ENCODE measurements at places on chromosomes 4 and X.

DNA sequence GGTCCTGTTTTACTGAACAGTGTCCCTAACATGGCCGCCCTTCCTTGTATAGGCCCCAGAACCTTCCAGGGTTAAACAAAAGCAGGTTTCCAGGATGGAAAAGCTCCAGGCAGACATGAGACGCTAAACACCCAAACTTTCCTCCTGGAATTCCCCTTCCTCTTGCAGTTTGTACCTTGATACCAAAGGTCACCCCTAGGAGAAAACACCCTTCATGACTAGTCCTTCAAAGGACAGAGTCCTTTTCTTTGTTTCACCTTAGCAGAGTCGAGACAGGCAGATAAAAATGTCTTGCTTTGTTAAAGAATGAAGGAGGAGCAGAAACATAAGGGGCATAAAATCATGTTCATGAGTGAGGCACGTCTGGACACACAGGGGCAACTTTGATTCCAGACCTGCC, 247.5 kb downstream of the BCOR start:
- DNase-seq, result no peak

- DNase-seq, result no peak
These were observed 201.5 kb upstream of the FAM241A start for GRCh38 chr4:111943796-111944203.

GRCh38 chr4:20028645-20029044, 223.1 kb upstream of the SLIT2 start:
- no peak for DNase-seq

DNA sequence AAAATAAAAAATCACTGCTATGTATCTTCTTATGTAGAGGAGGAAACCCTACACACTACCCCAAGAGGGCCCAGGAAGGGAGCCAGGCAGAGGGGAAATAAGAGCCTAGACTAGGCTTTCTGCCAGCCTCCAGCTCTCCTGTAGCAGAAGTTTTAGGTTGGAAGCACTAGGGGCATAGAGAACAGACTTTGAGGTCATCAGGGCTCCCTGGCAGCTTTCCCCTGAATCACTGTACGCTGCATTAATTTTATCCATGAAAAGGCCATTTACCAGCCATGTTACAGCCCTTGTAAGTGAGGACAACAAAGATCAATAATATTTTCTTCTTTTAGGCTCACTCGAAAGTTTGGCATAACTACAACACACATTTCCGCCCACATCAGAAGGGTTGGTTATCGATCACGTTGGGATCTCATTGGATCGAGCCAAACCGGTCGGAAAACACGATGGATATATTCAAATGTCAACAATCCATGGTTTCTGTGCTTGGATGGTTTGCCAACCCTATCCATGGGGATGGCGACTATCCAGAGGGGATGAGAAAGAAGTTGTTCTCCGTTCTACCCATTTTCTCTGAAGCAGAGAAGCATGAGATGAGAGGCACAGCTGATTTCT, 24.7 kb downstream of the RPL9 start:
- no peak for DNase-seq

- no peak for DNase-seq
These were observed 22.1 kb downstream of the ANXA5 start for GRCh38 chr4:121674696-121675095.

- DNase-seq, result no peak
These were observed 11.4 kb upstream of the SLAIN2 start for GRCh38 chr4:48329976-48330375.

DNA sequence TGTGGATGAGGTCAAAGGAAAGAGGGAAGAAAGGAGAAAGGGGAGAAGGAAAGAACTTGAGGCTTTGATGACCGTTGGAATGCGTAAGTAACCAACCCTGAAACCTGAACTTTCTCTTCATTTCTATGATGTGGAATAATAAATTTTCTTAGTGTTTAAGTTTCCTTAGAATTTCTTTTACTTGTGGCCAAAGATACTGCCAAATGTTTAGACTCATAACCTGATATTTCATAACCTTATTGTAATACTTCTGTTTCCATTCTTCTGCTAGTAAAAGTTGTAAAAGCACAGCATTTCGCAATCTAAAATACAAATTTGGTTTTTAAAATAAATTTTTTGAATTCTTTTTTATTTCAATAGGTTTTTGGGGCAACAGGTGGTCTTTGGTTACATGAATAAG, 258.5 kb upstream of the GIMD1 start:
- DNase-seq, result no peak

- DNase-seq, result no peak
These were observed 39.2 kb upstream of the MSMO1 start for GRCh38 chr4:165288226-165288625.

- no peak for DNase-seq
These were observed 24.4 kb upstream of the PLA2G12A start for GRCh38 chr4:109754093-109754857.

DNA sequence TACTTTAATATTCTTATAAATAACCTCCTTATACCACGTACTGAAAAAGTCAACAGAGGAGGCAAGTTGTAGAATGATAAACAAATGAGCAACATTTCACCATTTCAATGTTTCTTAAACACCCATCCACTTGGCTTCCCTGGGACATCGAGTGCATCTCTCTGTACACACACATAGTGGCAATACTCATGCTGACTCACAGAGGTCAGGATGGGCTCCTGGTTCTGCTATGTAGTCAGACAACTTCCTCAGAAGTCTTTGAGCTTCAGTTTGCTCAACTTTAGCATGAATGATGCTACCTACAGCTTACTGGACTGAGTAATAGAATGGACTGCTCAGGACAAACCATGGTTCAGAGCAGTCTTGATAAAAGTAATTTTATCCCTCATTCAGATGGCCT, 56.9 kb downstream of the MAD2L1 start:
- DNase-seq, result no peak

- no peak for DNase-seq
These were observed 231.4 kb upstream of the MID1 start for GRCh38 chrX:10851809-10852208.

Measured in mesothelial cell of epicardium (in vitro differentiated cells).